ENCODE measurements at places on chromosomes 4 and X.

- DNase-seq = peak; percentile 61
Observed at GRCh38 chrX:139094671-139095592, 383.4 kb upstream of the FGF13 start.

- peak; percentile 13 for DNase-seq
Observed at GRCh38 chr4:100372432-100372831, 145.4 kb downstream of the EMCN start.

DNA sequence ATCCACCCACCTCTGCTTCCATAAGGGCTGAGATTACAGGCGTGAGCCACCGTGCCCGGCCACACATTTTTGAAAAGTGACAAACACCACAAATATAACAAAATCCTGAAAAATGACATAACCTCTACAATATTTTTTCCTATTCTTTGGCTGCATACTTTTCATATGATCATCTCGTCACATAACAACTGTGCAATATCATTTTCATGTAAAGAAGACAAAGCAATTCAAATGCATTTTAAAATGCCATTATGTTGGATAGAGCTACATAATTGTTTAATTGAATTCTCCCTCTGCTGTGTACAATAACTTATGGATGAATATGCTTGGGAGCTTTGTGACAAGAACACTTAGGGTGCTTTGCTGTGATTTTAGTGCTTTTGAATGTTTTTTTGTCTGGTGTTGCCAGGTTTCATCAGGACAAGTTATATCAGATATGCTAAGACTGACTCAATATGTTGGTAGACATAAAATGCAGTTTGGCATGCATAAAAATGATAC, 132.9 kb downstream of the CHIC2 start:
- no peak for DNase-seq

- DNase-seq = no peak
Observed at GRCh38 chrX:154365997-154366665, 8.3 kb downstream of the FLNA start.

DNA sequence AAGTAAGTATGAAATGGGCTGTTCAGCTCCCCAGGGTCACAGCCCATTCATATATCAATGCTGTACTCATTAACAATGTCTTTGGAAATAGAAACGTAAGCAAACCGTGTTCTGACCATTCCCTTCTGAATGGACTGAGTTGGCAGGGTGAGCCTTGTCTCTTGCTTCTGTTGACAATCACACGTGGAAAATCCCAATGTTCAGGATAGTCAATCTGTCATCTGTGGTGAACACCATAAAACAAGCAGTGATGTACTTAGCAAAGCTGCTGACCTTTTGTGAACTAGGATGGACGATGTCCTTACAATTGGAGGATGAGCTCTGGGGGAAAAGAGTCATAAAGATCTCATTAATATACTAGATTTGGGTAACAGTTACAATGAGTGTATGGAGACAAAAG, 109.6 kb upstream of the PAQR3 start:
- DNase-seq = no peak

DNA sequence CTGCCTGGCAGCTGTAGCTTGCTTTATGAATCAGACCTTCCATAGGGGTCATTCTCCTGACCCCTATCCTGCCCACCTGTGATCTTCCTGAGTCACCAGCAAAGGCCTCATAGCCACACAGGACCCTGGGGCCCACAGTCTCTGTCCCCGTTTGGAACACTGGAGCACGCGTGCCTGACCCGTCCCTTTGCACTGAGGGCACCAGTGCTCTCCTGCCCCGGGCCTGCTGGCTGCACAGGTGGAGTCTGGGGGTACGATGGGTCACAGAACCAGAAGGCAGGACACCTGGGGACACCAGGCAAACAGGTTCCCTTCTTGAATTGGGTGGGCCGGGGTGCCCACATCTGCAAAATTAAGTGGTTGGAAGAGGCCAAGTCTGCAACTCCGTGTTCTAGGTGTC, 97.2 kb downstream of the CPZ start:
- no peak for DNase-seq

GRCh38 chr4:173413036-173413435, 14.1 kb upstream of the SCRG1 start:
- peak; percentile 42 for DNase-seq

- no peak for DNase-seq
Observed at GRCh38 chr4:7529368-7530080, 94.8 kb upstream of the PSAPL1 start.

DNA sequence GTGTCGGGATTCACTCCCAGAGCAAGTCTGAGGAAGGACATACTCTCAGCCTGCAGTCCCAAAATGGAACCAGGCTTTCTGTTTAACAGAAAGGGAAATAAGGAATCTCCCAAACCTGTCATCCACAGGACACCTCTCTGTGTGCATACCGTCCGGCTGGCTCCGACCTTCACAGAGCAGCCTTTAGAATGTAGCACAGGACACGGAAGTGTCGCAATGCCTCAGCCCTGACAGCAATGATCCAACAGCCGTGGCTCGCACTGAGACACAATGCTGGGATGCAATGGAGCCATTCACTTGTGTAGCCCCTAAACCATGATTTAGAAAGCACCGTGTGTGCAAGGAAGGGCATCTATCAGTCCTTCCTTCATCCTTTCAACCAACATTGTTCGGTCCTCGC, 15.5 kb upstream of the HELT start:
- DNase-seq = no peak

Data from HT1080 (cell line).